ENCODE measurements at places on chromosomes 7 and 10.

DNA sequence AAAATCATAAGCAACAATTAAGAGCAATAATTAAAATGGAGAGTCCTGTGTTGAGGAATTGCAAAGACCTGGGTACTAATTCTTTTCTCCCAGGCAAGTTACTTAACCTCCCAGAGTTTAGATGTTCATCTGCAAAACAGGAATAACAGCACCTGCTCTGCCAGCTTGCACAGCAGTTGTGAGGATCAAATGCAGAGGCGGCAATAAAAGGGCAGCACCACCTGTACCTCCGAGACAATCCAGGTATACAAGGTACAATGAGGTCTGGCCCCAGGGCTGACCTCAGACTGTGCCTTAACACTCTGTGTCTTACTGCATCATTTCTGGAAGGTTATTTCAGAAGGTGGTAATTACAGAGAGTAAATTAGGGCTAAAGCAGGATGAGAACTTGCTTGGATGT is 14.5 kb upstream of the FAM204A start:
- no peak for DNase-seq

DNA sequence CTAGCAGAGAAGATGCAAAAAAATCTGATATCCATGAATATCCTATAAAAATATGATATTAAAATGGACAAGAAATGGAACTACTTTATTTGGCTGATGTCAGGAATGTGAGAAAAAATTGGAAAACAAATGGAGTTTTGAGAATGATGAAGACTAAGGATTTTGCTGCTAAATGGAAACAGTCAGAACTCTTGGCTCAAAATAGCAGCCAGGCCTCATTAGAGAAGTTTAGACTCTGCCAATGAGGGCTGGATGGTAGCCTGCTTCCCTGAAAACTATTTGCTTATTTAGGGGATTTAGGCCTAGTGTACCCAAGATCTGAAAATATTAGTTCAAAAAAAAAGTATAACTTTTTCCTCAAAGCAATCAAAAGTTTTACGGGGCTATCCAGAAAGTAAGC is 458.5 kb downstream of the TFEC start:
- DNase-seq, result no peak

GRCh38 chr7:101743241-101743994 is 74.0 kb upstream of the CUX1 start:
- peak; percentile 42 for DNase-seq

- no peak for DNase-seq
These were observed 279.6 kb upstream of the PITRM1 start for GRCh38 chr10:3452173-3452626.

DNA sequence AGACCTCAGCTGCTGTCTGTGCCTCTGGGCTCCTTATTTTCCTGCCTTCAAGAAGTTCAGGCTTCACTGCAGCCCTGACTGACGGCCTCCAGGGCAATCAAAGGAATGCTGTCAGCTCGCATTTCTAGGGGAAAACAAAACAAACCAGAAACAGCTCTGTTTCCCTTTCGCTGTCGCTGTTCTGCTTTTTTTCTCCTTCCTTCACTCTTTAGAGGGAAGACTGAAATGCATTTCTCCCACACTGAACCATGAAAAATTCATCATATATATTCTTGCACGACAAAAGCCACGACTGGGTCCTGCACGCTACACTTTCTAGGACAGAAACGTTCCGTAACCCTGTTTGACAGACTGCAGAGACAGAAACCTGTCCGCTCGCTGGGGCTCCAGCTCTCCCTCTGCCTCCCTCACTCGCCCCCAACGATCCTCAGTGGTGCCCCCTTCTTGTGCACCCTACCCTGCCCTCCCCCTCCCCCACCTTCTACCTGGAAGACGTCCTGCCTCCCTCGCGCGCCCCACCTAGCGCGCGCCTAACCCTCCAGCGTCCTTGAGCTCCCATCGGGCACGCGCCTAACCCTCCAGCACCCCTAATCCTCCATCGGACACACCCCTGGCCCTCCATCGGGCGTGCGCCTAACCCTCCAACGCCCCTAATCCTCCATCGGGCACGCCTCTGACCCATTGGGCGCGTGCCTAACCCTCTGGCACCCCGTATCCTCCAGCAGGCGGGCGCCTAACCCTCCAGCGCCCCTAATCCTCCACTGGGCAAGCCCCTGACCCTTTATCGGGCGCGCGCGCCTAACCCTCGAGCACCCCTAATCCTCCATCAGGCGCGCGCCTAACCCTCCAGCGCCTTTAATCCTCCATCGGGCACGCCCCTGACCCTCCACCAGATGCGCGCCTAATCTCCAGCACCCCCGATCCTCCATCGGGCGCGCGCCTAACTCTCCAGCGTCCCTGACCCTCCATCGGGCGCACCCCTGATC is 37.1 kb downstream of the SVOPL start:
- DNase-seq, result no peak
